H9 (cell line): ENCODE measurements at places on chromosomes 3 and 15. TPM values are rescaled to one million over a fixed set of nuclear protein-coding genes. Genes with fewer than 3 reads are reported as not detected.

DNA sequence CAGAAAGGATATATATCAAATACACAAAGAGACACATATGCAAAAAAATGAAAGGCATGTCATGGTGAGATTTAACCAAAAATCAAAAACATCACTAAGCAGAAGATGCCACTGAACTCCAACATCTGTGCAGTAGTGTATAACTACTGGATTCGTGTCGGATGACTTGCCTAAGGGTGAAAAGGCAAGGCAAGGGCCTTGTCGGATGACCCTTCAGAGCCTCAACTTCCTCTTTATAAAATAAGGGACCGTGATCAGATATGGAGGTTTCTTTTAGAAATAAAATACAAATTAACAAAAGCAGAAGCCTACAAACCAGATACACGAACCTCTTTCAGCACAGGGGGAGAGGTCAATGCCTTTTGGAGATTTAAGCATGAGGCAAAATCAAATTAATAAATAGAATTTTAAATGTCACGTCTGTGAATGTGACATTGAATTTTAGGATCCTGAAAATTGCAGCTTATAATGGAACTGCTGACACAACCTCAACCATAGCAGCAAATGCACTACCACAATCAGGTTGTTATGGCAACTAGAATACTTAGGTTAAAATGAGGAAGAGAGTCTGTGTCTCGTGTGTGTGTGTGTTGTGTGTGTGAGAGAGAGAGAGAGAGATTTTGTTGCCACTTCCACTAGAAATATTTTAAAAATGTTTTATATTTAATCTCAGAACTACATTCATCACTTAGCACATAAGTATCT is 8.3 kb upstream of the CHRM5 start:
- H3K4me1 ChIP-seq: no peaks in the 10 kb centered on the region
- no peak overlapping the region for H3K4me3 ChIP-seq
- H3K36me3 ChIP-seq: no peaks in the 10 kb centered on the region
- no peaks in the 10 kb centered on the region for H3K27me3 ChIP-seq
- no peak for DNase-seq

The GXYLT2 gene
- 2.0 and 2.6 TPM in 2 replicates for total RNA-seq

GRCh38 chr3:72058493-72059081 is 273.6 kb upstream of the PROK2 start:
- no peak for DNase-seq
- H3K4me1 ChIP-seq: no peaks in the 10 kb centered on the region
- H3K27ac ChIP-seq: no peak overlapping the region
- H3K27me3 ChIP-seq: no peaks in the 10 kb centered on the region

The CIP2A gene
- 34.2 and 38.8 TPM in 2 replicates for total RNA-seq

- DNase-seq: no peak
- no peak overlapping the region for H3K4me3 ChIP-seq
- H3K27me3 ChIP-seq: peaks cover 30% of the 10 kb centered on the region; the same call in 1 of the 2 replicates
- H3K36me3 ChIP-seq: no peaks in the 10 kb centered on the region
- H3K27ac ChIP-seq: no peak overlapping the region
These were observed 2.1 kb downstream of the TNFAIP8L3 start for GRCh38 chr15:51092480-51093040.

DNA sequence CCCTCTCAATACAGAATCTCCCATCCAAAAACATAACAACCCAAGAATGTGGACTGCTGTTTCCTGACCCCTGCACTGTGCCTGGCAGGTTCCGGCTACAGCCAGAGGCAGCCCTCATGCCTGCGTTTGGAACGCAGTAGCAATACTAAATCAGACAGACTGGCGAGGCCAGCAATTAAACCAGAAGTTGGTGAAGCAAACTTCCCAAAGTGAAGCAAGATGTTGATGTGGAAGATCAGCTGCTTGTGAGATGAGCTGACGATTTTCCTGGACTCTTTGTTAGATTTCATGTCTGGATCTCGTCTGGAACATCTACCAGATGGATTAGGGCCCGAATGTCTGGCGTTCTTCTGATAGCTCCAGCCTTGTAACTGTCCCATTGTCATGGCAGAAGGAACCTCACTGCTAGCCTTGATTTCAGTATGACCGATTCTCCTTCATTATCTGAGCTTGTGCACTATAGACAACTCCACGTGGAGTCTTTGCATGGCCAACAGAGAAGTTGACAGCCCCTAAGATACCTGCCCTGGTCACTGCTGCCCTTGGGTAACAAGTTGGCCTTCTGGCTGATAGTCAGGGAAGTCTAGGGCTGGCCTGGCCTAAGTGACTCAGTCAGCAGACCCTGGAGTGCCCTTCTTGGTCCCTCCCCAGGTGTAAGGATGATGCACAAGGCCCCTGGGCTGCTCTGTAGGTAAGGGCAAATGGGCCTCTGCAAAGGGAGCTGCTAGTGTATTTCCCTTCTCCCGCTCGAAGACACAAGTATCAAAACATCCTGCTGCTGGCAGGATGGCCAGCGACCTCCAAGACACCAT is 126.5 kb downstream of the ADAMTS17 start:
- H3K27ac ChIP-seq: no peak overlapping the region
- H3K27me3 ChIP-seq: no peaks in the 10 kb centered on the region
- H3K4me3 ChIP-seq: no peak overlapping the region
- no peaks in the 10 kb centered on the region for H3K36me3 ChIP-seq
- DNase-seq: no peak
- peaks cover 3% of the 10 kb centered on the region; the same call in 1 of the 2 replicates for H3K4me1 ChIP-seq

- H3K36me3 ChIP-seq: no peaks in the 10 kb centered on the region
- no peaks in the 10 kb centered on the region for H3K4me1 ChIP-seq
- no peak for DNase-seq
- H3K4me3 ChIP-seq: no peak overlapping the region
- no peaks in the 10 kb centered on the region for H3K27me3 ChIP-seq
These were observed 68.0 kb downstream of the MDFIC2 start for GRCh38 chr3:70244422-70244821.

The HYKK gene
- total RNA-seq: 2.4 and 3.1 TPM in 2 replicates

The CDHR4 gene
- total RNA-seq: not detected in 2 replicates

The LMOD3 gene
- not detected in 2 replicates for total RNA-seq

The ZNF774 gene
- 1.0 and 2.5 TPM in 2 replicates for total RNA-seq

The RAD51 gene
- total RNA-seq: 39.2 and 44.8 TPM in 2 replicates

- H3K4me3 ChIP-seq: peak overlapping the region; percentile 64
- H3K36me3 ChIP-seq: no peaks in the 10 kb centered on the region
- DNase-seq: peak; percentile 53
These were observed 126.0 kb downstream of the FMN1 start for GRCh38 chr15:33068511-33068990.

GRCh38 chr3:185070491-185071286 is 82.2 kb downstream of the C3orf70 start:
- H3K27me3 ChIP-seq: no peaks in the 10 kb centered on the region
- H3K36me3 ChIP-seq: no peaks in the 10 kb centered on the region

DNA sequence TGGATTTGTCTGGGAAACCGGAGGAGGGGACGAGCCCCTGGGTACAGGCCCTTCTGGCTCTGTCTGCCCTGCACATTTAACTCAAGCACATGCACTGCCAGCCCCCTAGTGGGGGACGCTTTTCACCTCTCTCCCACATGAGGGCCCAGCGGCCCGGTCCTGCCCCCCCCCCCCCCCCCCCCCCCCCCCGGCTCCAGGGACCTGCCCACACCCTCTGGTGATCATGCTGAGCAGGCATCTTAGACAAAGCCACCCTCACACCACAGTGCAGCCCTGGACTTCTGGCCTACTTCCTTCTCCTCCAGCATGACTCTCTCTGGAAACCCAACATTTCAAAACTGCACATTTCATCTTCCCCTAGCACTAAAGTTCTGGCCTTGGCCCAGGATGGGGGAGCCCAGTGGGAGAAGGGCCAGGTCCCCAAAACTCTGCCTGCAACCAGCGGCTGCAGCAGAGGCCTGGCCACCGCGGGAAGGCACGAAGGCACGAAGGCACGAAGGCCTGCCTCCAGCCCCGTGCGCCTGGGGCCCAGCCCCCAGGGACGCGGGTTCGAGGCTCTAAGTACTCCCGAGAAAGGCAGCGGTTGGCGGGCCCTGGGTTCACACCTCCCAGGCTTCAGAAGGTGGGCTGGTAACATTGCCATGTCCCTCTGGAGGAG is 14.1 kb downstream of the KLF15 start:
- peak; percentile 66 for DNase-seq
- peaks cover 5% of the 10 kb centered on the region; the same call in 2 of the 3 replicates for H3K36me3 ChIP-seq
- H3K27me3 ChIP-seq: no peaks in the 10 kb centered on the region
- no peak overlapping the region for H3K4me3 ChIP-seq
- no peaks in the 10 kb centered on the region for H3K4me1 ChIP-seq
- no peak overlapping the region for H3K27ac ChIP-seq

- DNase-seq: no peak
- H3K4me1 ChIP-seq: no peaks in the 10 kb centered on the region
These were observed 10.8 kb upstream of the RASA2 start for GRCh38 chr3:141476033-141476432.

The BDH1 gene
- total RNA-seq: 16.3 and 23.8 TPM in 2 replicates

The SPATA12 gene
- total RNA-seq: 0.11 and 0.22 TPM in 2 replicates

The GNAT1 gene
- total RNA-seq: 0.18 TPM in 1 of 2 replicates, not detected in the other

DNA sequence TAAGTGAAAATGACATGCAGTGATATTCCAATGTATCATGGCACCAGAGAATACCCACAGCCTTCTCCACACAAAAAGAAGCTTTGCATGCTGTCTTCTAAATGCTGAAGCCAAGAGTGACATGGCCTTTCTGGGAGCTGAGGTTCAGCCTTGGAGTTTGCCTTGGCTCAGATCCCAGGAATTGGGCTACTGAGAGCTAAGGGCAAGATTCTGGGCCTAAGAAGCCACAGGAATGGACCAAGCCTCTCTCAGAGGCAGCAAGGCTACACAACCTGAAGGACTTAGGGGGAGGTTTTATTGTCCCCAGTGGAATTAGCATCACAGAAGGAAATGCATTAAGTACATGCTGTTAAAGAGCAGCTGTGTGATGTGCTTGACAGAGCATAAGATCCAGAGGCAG is 1078.5 kb downstream of the TUSC7 start:
- DNase-seq: no peak
- no peak overlapping the region for H3K4me3 ChIP-seq
- peaks cover 7% of the 10 kb centered on the region; the same call in 1 of the 2 replicates for H3K4me1 ChIP-seq
- no peaks in the 10 kb centered on the region for H3K27me3 ChIP-seq
- H3K36me3 ChIP-seq: no peaks in the 10 kb centered on the region

- no peaks in the 10 kb centered on the region for H3K27me3 ChIP-seq
- H3K4me1 ChIP-seq: no peaks in the 10 kb centered on the region; the same call in 1 of the 2 replicates
- DNase-seq: no peak
- no peak overlapping the region for H3K4me3 ChIP-seq
- H3K36me3 ChIP-seq: no peaks in the 10 kb centered on the region
These were observed 1139.0 kb downstream of the ROBO2 start for GRCh38 chr3:78178740-78179363.

DNA sequence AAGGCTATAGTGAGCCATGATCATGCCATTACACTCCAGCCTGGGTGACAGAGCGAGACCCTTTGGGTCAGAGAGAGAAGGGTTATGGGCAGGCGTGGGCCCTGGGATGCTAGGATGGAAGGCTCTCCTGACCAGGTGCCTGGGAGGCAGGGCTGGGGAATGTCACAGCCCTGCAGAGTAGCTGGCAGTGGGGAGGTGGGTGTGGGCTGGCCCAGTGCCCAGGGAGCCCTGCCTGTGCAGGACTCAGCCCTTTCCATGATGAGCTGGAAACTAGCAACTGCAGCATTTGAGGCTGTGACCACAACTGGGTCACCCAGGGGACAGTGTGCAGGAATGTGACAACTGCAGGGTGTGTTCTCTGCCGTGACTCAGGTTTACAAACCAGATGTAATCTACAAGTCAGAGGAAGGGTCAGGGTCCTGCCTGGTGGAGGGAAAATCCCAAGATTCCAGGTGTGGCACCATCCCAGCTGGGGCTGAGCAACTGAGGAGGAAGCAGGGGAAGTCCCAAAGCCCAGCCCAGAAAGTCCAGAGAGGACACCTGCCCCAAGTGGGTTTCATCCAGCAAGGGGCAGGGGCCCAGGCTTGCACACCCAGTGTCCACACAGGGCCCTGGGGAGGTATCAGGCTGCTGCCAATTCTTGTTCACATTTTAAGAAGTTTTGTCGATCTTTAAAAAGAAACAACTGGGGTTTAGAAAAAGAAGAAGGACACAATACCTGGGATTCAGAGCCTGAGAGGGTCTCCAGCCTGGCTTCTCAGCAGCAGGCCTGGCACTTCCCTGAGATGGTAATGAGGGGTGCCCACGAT is 45.5 kb downstream of the SLC28A1 start:
- no peaks in the 10 kb centered on the region for H3K36me3 ChIP-seq
- H3K4me3 ChIP-seq: no peak overlapping the region
- H3K27me3 ChIP-seq: no peaks in the 10 kb centered on the region
- no peak for DNase-seq
- H3K27ac ChIP-seq: no peak overlapping the region

The CSPG5 gene
- 5.4 and 5.7 TPM in 2 replicates for total RNA-seq

The CD200R1 gene
- total RNA-seq: not detected in 2 replicates

The ZIC1 gene
- not detected in 2 replicates for total RNA-seq

The PLS1 gene
- 20.0 and 20.4 TPM in 2 replicates for total RNA-seq

- H3K27me3 ChIP-seq: no peaks in the 10 kb centered on the region
- peaks cover 3% of the 10 kb centered on the region for H3K36me3 ChIP-seq
- no peak overlapping the region for H3K27ac ChIP-seq
- H3K4me3 ChIP-seq: no peak overlapping the region
These were observed 62.8 kb downstream of the SGO1 start for GRCh38 chr3:20123131-20123652.

DNA sequence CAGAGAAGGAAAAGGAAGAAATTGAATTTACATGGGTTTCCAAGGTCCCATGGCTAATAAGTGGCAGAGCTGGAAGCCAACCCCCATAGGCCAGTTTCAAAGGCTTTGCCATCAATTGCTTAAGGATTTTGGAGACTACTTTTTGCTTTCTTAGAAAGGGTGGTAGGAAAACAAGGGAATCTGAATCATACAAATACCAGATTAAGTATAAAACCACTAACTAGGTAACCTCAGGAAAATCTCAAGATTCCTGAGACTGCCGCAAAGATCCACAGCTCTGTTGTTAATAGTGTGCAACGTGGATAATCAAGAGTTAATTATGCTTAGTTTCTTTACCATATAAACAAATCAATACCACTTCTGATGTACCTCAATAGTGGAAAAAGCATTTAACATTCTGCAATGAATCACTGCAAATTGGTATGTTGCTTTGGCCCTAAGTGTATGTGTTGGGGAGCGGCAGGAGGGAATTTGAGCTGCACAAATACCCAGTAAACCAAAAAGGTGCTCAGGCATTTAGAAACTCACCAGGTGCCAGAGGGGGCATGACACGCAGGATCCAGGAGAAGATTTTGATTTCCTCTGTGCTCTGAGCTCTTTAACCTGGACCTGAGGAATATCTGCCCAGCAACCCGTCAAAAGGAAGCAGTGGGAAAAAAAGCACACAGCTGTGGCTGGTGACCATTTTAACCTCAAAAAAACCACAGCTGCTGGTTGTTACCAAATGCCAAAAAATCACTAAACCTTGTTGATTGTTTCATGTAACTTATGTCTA is 22.0 kb downstream of the AADAC start:
- H3K36me3 ChIP-seq: no peaks in the 10 kb centered on the region
- no peaks in the 10 kb centered on the region for H3K27me3 ChIP-seq
- DNase-seq: no peak
